ENCODE measurements at places on chromosomes 1 and 21. TPM values are rescaled to one million over a fixed set of nuclear protein-coding genes. Genes with fewer than 3 reads are reported as not detected.

- no peak for DNase-seq
Observed at GRCh38 chr1:81894867-81895266, 94.1 kb downstream of the ADGRL2 start.

GRCh38 chr1:214318956-214319736, 38.2 kb downstream of the SMYD2 start:
- DNase-seq = no peak

DNA sequence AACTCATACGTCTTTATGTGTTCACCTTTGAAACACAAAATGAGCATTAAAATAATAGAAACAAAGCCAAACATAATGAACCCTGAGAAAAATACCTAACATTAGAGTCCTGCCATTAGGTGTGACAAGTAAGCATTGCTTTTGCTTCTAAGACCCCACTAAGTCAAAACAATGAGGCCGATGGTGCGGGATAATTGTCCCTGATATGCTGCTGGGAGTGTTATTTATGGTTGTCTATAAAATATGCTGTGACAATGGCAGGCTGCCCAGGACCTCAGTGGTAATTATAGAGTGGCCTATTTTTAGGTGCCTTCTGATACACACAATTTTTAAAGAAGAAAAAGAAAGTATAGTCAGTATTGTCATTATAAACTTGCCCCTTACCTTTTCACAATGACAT, 1423.1 kb downstream of the AMY1C start:
- DNase-seq = no peak

GRCh38 chr21:39034590-39035536, 148.4 kb downstream of the PSMG1 start:
- DNase-seq = no peak

DNA sequence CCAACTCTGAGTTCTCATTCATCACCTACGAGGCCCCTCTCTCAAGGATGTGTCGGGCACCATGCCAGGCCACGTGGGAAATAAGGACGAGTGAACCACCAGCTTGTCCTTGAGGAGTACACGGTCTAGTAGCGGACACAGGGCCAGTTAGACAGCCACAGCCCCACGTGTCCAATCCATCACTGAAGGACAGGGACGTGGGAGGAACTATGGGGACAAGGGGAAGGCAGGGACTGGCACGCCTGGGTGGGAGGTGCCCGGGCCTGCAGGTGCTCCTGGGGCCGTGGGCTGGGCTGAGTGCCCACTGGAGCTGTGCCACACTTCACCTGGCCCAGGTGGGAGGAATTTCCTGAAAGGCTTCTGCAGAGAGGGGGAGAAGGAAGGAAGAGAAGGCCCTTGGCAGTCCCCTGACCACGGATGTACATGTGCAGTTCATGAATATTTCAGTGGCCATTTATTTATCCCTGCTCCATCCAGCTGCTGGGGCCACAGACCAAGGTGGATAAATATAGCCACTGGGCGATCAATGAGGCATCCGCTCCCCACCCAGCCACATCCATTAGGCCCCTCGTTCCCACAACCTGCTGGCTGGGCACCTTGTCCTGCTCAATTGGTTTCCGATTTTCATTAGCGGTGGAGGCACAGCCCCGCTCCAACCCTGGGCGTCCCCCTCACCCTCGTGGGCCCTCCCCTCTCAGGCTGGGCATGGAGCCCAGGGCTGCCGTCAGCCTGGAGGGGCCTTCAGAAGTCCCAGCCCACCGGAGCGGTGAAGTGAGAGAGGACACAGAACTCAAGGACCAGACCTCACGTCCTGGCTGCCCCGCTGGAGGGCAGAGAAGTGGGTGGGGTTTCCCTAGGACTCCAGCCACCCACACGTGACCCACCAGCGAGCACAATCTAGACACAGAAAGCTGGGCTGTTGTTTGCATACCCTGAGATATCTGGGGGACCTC, 59.5 kb downstream of the CASZ1 start:
- DNase-seq = no peak

- peak; percentile 25 for DNase-seq
Observed at GRCh38 chr1:183841550-183841949, 36.6 kb downstream of the RGL1 start.

DNA sequence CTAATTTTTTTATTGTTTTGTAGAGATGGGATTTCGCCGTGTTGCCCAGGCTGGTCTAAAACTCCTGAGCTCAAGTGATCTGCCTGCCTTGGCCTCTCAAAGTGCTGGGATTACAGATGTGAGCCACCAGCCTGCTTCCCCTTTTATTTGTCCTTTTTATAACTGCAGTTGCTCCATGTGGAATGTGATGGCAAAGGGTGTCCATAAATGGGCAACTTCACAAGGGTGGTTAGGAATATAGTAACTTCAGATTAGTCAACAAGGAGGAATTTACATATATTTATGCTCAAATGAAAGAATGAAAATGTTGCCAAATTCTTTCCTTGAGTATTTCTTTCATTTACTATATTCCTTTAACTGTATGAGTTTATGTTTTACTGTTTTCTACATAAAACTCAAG, 182.9 kb downstream of the BACH1 start:
- DNase-seq = peak; percentile 73

GRCh38 chr1:234924450-234925355, 203.9 kb downstream of the TOMM20 start:
- no peak for DNase-seq

DNA sequence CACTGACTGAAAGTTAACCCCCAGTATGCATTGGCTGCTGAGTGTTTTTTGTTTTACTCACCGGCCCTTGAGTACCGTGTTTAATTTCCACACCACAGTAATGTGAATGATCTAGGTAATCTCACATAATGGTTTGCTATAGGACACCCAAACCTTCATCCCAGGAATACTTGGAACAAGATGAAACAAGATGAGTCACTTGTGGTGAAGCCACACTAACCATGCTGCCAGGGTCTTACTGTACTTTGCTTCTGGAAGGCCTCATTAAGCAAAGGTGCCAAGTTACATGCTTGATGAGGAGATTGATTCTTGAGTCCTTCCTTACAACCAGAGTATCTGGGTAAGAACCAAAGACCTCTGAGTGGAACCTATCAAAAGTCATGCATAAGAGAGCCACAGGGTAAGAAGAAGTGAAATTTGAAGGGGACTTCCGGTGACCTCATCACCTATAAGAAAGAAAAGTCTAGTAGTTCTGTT, 163.3 kb downstream of the NRIP1 start:
- peak; percentile 64 for DNase-seq

- no peak for DNase-seq
Observed at GRCh38 chr1:231643935-231644237, 17.3 kb downstream of the DISC1 start.

DNA sequence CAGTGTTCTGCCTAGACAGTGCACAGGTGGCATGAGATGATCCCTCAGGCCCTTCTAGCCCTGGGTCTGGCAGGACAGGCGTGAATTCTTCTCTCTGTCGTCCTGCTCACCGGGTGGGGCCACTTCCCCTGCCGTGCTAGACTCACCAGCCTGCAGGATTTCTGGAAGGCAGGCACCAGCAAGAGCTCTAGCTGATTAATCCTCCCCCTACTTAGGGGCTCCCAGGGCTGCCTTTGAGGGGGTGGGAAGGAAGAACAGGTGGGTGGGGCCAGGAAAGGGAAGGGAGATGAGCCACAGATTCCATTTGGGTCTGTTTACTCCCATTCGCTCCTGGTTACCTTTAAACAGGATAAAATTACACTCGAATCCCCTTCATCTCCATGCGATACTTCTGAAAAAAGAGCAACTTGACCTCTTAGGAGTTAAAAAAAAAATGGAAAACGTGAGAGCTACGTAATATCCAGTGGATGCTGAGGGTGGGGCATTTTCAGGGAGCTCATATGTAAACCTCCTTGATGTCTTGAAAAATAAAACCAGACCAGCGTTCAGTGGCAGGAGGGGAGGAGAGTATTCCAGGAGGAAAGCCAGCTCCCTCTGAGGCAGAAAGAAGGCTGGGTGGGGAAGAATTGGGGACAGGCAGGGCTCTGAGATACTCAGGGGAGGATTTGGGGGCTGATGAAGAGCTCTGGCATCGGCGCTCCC, 665.5 kb downstream of the PTPRU start:
- no peak for DNase-seq

DNA sequence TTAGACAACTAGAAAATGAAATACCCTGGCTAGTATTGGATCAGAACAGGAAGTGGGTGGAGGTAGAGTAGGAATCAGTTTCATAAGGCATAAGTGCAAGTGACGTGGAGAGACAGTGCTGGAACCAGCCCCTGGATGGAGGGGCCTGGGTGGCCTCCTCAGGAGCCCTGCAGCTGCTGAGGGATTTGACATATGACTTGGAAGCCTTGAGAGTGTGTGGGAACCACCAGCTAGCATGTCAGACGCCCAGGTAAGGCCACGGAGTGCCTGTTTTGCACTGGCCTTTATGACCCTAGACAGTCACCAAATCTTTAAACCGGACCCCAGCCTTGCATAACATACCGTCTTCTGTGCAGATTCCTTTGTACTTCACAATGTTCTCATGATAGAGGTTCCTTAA, 94.4 kb downstream of the RAVER2 start:
- DNase-seq = no peak

- peak; percentile 35 for DNase-seq
Observed at GRCh38 chr1:169595764-169596711, 9.8 kb upstream of the F5 start.

CGN gene
- total RNA-seq = 0.36 TPM

LCE2C gene
- not detected for total RNA-seq

C4BPA gene
- total RNA-seq = not detected

CD48 gene
- not detected for total RNA-seq

ALX3 gene
- not detected for total RNA-seq

OR2W3 gene
- 0.54 TPM for total RNA-seq

WNT2B gene
- total RNA-seq = 0.56 TPM

KIF17 gene
- total RNA-seq = 4.5 TPM

LHX8 gene
- total RNA-seq = not detected

NOS1AP gene
- 0.18 TPM for total RNA-seq

HIVEP3 gene
- total RNA-seq = 1.1 TPM

All from IMR-90 (cell line).